GDM1 (cell line): ENCODE measurements at places on chromosomes 12 and 14.

DNA sequence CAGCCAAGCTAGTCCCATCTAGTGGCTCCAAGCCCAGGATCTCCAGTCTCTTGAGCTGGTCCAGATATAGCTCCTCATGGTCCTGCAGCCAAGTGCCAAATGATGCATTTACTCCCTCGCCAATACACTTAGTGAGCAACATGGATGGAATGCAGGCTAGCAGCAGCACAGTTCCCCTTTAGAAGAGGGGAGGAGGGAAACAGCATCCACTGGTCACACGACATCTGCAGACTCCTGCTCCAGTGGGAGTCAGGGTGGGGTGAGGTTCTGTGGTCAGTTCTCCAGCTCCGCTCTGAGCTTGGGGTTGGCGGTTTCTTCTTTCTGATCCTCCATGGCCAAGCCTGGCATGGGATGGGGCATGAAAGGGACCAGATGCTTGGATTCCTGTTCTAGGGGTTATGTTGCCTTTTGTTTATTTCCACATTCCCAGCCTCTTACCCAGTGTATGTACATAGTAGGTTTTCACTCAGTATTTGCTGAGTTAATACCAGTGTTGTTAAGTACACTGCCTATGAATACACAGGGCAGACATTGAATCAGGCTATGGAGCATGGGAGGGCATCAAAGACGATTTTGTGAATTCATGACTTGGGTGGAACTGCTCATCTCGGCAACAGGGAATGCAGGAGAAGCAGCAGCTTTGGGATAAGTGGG lies 57.3 kb downstream of the GALNT16 start:
- no peak for DNase-seq

DNA sequence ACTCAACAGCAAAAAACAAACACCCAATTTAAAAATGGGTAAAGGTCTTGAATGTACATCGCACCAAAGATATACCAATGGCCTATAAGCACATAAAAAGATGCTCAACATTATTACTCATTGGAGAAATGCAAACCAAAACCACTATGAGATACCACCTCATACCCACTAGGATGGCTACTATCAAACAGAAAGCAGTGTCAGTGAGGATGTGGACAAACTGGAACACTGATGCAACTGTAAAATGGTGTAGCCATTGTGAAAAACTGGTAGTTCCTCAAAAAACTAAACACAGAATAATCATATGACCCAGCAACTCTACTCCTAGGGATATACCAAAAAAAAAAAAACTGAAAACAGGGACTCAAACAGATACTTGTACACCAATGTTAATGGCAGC lies 49.3 kb downstream of the CDK17 start:
- DNase-seq = no peak

DNA sequence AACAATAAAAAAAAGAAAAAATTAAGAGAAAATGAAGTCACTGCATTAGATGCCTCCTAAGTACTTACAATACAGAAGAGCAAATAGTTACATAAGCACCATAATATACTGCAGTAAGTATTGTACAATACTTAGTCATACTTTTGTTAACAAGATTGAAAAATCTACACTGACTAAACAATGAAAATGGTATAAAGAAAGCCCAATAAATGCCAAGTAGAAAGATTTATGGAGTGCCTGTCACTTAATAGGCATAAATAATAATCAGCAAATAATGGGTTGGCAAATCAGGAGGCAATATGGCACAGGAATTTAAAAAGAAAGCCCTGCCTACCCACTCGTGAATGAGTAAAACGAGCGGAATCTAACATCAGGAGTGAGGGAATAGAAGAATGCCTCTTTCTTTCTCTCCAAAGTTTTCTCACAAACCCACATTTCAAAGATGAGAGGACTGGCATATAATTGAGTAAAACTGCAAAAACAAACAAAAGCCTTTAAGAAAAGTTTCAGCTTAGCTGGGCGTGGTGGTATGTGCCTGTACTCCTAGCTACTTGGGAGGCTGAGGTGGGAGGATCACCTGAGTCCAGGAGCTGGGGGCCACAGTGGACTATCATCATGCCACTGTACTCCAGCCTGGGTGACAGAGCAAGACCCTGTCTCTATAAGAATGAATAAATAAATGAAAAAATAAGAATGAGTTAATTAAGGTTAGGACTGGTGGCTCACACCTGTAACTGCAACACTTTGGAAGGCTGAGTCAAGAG lies 36.1 kb downstream of the CRY1 start:
- no peak for DNase-seq

DNA sequence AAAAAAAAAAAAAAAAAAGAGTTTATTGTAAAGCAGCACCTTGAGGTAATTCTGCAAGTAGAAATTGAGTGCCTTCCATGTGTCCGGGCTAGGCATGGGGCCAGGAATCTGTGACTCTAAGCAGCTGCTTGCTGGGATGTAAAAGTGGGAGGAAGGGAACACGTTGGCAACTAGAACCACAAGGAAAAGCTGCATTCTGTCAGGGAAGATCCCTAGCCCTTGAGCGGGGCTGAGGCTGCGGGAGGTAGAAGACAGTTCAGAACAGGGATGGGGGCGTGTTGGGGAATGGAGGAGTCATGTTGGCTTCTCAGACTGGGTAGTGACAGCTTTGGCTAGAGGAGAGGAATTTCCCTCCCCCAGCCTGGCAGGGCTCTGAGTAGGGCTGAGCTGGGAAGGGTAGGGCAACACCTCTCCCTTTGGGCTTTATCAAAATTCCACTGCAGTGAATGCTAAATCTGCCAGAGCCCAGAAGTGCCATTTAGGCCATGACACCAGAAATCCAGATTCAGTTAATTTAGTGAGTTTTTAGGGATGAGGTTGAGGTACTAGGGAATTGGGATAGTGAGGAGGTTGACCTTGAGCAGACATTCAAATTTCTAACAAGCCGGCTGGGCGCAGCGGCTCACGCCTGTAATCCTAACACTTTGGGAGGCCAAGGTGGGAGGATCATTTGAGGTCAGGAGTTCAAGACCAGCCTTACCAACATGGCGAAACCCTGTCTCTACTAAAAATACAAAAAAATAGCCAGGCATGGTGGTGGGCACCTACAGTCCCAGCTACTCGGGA lies 3.4 kb upstream of the TRAFD1 start:
- no peak for DNase-seq

DNA sequence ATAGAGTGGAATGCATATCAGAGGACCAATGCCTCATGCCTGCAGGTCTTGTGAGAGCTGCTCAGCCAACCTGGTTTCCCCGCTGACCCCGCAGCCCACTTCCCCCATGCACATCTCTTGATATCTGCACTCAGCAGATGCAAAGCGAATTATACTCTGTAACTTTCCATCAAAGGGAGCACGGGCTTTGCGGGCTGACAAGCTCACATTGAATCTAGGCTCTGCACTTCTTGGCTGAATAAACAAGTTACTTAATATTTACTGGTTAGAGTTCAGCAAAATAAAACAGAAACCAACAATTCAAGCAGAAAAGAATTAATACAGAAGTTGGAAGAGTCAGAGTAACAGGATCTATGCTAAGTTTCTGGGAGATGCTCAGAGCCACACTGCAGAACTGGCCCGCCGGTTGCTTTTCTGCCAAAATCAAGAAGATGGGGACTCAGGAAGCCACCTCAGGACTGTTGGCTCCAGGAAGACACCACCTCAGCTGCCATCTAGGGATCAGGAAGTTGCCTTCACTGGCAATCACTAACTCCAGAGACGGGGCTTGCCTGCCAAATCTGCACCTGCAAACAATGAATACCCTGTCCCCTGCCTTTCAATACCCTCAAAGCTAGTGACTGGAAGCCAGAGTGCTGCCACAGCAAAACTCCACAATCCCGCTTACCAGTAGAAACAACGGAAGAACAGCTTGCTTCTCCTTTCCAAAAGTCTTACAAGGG lies 46.5 kb downstream of the NR1H4 start:
- DNase-seq = no peak

DNA sequence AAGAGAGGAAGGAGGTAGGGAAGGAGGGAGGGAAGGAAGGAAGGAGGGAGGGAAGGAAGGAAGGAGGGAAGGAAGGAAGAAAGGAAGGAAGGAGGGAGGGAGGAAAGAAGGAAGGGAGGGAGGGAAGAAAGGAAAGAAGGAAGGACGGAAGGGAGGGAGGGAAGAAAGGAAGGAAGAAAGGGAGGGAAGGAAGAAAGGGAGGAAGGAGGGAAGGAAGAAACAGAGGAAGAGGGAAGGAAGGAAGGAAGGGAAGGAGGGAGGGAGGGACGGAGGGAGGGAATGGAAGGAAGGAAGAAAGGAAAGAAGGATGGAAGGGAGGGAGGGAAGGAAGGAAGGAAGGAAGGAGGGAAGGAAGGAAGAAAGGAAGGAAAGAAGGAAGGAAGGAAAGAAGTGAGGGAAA lies 22.4 kb upstream of the CCDC63 start:
- no peak for DNase-seq

GRCh38 chr12:124488520-124488919 lies 78.9 kb downstream of the NCOR2 start:
- no peak for DNase-seq

GRCh38 chr12:81094718-81095360 lies 17.0 kb downstream of the ACSS3 start:
- DNase-seq = no peak

DNA sequence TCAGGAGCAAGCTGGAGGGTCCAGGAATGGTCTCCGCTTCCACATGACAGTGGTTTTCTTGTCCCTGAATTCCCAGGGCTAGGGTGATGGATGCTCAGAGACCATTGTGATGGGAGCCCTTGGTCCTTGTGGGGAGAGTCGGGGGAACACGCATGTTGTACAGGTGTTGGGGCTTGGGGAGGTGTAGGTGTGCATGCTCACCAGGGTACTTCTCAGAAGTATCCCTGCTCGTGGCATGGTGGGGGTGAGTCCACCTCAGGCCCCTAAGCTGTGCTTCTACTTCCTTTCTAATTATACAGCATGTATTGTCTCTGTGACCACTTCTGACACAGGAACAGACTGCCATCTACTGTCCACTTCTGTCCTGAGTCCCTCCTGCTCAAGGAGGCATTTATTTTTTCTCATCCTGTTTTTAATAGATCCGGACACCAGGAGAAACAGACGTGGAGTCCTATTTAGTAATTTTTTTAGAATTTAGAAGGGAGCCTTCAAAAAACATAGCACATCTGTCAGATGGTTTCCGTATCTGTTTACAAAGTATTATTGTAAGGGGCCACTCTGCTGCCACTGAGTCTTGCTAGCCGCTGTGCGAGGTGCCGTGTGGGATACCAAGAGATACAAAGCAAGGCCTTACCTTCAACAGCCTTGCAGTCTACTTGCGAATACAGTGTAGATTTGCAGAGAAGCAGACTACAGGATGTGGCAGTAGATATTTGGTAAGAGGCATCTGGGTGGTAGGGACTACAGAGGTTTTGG lies 10.5 kb downstream of the NTF3 start:
- DNase-seq = no peak

- no peak for DNase-seq
Observed at GRCh38 chr14:73461478-73462047, 3.2 kb upstream of the NUMB start.

DNA sequence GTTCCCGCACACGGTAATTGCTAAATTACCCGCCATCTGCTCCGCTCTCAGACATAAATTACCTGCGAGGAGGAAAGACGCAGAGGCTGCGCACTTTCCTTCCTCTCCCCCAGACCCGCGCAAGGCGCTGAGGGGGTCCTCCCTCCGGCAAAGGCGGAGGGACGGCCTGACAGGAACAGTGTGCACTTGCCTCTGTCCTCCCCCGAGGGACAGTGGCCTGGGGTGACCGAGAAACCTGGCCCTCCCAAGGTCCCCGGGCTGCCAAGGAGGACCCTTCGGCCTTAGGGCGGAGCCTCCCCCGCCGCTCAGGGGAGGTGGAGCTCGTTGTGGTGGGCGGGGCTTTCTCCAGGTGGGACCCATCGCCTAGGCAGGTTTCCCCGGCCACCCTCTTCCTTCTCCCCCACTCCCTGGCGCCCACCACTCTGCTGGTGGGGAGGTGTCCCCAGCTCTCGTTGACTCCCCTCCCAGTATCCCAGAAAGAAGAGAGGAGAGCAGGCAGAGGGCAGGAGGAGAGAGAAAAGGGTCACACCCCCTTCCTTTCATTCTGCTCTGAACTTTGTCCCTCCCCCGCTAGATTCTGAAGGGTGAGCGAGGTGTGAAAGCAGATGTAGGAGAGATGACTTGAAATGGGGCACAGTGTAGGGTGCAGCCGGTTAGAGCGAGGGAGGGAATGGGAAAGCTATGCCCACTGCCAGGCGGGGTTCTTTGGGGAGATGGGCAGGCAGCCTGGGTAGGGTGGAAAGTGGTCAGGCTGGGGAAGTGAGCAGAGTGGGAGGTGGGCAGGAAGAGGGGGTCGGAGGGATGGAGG lies 11.4 kb upstream of the CALCOCO1 start:
- no peak for DNase-seq

DNA sequence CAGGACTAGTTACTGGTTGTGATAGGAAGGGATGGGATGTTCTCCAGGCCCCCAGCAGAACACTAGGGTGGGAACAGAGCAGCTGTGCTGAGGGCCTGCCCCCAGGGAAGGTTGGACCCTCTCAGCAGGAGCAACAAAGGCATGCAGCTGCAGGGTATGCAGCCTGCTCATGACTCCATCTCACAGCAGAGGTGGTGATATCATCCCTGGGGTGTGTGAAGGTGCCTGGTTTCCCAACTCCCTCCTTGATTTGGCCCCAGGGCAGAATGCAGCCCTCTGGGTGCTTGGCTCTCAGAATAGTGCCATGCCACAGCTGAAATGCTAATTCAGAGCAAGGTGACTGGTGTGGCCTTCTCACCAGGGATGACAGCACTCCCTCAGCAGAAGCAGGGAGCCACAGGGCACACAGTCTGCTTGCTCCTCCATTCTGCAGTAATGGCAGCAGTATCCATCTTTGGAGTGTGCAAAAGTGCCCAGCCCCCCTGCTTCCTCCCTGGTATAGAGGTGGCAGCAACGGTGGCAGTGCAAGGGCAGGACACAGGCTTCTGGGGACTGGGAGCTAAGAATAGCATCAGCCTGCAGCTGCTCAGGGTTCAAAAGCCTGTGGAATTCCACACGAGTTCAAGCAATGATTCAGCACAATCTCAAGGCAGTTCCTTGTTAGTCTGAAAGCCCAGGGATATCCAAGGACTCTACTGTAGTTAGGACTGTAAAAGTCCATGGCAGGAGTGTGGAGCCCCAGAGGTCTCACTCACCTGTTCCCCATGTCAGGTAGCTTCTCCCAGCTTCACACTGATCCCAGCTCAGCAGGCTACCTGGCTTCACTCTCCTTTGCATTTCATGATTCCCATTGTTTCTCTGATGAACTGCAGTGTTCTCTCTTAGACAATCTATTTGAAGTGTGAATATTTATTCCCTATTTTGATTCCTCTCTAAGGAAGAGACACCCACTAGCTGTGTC lies 298.1 kb upstream of the FOXG1 start:
- no peak for DNase-seq

DNA sequence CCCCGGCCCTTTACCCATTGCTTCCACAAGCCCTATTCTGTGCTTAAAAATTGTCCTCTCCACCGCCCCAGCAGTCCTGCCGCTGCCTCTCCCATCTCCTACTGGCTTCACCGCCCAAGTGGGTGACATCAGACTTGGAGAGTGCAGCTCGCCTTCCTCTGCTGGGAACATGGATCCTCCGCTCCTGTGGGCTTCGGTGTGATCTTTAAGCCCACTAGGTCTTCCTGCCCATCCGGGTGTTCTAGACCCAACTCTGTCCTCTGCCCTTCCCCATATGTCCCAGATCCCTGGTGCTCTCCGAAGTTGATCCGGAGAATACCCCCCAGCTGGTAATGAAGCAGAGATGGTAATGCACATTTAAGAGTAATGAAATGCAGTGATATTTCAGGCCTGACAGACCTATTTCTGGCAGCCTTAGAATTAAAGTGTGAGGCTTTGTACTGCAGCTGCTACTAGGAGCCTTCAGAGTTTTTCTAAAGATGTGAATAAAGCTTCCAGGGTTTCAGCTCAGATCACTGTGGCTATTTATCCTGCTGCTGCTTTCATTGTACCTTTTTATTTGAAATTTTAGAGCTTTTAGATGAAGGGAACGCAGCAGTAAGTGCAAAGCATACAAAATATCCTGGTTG lies 22.9 kb upstream of the CTDSP2 start:
- DNase-seq = no peak
